ENCODE measurements at places on chromosomes 6 and 20.

- no peak for DNase-seq
Observed at GRCh38 chr6:25635886-25636317, 16.1 kb upstream of the SCGN start.

DNA sequence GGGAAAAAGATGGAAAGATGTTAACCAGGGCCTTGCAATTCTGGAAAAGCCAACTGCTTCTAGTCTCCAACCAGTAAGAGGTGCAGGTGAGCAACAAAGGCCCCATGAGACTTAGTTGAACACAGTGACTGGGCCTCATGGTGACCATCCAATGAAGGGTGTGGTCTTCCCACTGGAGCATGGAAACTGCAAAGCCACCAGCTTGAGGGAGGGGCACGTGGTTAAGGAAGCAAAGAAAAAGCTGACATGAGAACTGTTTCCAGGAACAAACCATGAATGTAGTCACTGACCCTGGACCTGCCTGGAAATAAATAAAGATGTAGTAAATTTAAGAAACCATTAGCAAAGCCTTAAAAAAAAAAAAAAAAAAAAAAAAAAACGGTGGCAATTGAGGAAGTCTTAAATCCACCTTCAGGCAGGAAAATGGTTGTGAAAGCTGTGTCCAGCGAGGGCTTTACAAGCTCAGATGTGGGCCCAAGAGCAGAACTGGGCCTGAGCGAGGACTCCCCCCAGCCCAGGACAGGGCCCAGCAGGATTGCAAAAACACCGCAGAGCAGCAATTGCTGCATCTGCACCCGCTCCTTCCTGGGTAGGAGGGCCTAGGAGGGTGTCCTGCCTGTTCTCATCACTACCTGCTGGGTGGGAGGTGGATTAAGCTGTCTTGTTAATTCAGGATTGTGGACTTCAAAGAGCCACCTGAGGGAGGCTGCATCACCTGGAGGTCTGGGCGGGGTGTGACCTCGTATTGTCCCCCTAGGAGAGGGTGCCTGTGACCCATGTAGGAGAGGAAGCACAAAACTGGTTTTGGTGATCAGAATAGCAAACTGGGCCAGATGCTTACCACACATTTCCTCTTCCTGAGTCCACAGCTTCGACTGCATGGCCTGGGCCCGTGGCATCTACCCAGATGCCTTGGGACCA, 10.3 kb downstream of the GFRA4 start:
- no peak for DNase-seq

DNA sequence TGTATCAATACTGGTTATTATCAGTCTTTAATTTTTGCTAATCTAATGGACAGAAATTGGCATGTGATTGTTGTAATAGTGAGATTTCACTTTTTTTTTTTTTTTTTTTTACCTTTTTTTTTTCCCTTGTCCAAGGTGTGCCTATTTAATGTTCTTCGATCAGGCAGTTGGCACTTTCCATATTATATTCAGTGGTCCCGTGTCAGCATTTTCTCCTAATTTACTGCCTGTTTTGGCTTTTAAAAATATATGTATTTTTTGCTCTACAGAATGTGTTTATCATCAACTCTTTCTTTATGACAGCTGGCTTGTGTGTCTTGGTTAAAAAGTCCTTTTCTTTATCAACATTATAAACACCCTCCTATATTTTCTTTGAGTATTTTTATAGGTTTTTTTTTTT, 39.4 kb downstream of the CDYL start:
- no peak for DNase-seq

- no peak for DNase-seq
Observed at GRCh38 chr20:62570897-62571668, 71.2 kb upstream of the SLCO4A1 start.

DNA sequence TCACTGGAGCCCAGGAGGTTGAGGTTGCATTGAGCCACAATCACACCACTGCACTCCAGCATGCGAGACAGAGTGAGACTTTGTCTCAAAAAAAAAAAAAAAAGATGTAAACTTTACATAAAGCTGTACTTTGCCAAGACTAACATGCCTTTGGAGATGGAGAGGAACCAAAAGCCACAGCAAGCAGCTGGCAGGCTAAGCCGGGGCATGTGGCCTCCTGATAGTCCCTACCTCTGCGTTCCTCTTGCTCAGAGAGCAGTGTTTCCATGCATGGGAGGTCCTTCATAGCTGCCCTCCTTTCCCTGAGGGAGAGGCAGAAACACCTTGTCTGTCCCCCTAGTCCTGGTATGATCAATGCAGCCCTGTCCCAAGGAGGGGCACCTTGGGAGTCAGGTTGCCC, 35.2 kb downstream of the SPATA2 start:
- no peak for DNase-seq

- DNase-seq = no peak
Observed at GRCh38 chr20:40770564-40771307, 81.7 kb upstream of the MAFB start.

GRCh38 chr6:26420688-26421171, 18.7 kb downstream of the BTN3A1 start:
- DNase-seq = no peak

- no peak for DNase-seq
Observed at GRCh38 chr6:42293386-42293977, 75.8 kb upstream of the MRPS10 start.

DNA sequence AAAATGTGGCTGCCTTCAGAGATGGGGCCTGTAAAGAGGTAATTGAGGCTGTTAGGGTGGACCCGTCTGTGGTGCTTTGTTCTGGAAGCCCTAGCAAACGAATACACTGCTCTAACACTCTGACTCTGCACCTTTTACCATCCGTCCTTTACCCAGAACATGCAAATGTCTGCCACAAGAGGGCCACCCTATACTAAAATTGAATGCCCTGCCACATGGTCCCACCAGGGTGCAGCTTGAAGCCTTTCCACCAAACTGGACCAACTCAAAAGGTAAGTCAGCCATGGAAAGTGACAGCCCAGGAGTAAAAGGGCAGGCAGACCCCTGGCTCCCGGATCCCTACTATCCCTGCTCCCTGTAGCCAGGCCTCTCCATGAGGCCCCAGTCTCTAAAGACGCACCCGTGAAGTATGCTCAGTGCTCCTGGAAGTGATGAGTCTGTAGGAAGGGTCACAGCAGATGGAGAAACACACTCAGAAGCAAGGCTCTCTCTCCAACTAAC, 5.8 kb upstream of the BFSP1 start:
- DNase-seq = peak; percentile 42

DNA sequence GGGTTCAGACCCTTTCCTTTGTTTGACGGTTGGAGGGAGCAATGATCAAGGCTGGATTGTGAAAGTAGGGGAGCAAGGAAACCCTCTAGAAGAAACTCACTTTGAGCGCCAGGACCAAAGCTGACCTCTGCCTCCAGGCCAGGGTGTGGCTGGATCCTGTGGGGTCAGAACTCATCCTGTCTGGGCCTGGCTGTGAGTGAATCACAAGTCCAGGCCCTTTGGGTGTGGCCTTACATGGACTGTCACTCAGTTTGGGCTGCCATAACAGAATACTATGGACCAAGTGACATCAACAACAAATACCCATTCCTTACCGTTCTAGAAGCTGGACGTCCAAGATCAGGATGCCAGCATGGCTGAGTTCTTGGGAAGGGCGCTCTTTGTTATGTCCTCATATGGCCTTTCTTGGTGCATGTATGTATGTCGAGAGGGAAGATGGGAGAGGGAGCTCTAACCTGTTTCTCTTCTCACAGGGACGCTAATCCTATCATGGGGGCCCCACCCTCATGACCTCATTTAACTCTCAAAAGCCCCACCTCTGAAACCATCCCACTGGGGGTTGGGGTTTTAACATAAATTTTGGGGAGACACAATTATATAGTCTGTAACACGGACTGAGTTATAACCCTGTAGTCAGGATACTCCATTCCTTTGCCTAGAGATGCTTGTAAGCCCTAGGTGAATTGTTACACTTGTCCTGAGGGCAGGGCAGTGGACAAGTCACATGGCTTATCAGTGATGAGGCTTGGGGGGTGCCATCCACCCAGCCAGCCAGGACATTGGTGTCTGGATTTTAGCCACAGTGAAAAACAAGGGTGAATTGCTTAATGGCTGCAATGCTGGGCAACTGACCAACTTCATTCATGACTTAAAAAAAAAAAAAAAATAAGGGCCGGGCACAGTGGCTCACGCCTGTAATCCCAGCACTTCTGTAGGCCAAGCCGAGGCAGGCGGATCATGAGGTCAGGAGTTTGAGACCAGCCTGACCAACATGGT, 80.0 kb downstream of the TRMT11 start:
- DNase-seq = no peak

DNA sequence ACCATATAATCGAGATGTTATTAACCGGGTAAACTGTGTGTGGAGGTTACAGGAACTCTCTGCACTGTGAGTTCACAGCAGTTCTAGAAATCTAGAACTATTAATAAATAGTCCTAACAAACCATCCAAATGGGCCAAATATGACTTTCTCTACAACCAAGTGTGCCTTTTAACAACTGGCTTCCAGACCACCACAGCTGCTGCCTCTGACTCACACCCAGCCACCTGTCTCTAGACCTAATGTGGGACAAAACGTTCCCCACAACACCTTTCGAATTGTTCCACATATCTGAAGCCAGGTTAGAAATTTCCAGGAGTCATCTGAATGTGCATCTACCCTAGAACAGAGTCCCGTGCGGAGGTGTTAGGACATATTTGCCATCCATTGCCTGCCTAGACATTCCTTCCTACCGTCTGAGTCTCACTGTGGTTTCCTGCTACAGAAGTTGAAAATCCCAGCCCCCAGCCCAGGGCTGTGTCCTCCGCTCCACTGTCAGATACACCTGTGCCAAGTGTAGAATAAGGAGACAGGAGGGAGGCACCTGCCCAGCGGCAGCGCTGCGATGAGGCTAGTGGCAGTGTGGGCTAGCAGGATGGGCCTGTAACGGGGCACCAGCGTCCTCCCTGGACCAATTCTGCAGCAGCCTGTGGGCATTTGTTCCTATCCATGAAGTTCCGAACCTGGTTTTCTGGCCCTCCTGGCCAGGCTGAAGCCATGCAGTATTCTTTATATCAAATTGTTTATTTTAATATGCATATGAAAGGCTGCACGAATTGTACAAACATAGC, 28.5 kb upstream of the MAP3K4 start:
- DNase-seq = no peak

DNA sequence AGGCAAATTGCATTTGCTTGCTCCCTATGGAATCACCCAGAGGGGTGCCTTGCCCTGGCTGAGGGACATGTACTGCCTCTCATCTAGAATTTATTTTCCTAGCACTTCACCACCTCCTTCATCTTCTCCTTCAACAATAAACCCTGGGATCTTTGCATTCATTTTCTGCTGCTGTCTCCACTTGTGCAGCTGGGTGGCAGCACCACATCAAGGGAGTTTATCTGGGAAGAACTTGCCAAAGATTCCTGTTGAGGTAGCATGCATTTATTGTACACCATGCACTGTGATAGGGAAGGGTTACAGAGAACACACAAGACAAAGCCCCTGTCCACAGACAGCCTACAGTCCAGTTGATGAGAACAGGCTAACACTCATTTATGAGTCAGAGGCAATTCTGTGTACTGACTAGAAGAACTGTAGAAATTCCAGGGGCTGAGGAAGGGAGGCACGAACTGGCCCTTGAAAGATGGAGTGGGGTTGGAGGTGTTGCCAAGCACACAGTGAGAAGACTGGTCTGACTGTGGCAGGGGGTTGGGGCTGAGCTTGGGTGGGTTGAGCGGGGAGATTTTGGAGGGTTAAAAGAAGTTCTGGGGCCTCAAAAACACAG, 17.5 kb downstream of the C20orf173 start:
- DNase-seq = no peak

DNA sequence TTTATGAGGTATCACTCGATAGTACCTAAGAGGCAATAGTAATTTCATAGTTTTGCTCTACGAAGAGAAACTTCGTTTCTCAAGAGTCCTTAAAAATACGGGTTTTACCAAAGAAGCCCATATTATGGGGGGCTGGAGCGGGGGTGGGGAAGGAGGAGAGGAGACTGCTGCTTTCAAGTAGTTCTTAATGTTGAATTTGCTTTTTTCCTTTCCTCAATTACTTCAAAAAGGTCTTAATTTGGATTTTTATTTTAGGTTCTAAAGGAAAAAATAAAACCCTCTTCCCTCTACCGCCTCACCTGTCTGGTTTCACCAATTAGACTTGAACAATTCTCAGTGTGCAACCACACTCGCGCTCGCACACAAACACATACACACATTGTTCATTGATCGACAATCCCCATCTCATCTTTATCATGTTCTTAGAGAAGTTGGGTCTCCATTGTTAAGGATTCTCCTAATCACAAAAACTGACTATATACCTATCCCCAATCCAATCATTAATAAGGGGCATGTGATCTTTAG, 97.2 kb downstream of the HFE start:
- DNase-seq = no peak

GRCh38 chr20:63973160-63973479, 3.4 kb upstream of the ZNF512B start:
- no peak for DNase-seq

DNA sequence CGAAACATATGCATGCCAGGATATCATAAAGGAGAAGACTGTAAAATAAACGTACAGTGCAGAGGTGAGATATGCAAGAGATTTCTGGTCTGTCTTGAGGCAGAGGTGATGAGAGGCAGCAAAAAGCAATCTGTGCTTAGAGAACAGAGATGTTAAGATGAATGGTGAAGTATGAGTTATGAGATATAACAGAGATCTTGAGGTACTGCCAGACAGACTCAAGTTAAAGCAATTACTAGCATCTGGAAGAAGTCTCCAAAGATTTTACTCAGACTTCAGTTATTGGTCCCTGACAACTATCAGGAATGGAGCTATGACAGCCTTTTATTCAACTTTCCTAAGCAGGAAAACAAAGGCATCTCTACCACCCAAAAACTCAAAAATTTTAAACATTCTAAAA, 122.8 kb upstream of the DST start:
- no peak for DNase-seq

DNA sequence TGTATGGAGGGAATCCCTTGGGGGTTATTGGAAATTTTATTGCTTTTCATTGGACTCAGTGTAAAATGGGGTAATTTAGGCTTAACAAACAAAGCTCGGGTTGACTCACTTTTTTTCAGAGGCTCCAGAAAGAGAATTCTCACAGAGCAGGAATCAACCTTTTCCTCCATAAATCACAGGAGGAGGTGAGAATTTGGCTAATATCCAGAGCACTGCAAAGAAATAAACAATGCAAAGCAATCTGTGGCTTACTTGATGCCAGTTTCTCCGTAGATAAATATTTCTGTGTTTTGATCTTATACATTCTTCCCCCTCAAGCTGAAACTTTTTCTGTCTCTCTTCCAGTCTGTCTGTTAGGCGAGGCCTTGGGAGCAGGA, 176.6 kb downstream of the TSHZ2 start:
- no peak for DNase-seq

GRCh38 chr6:129748212-129748900, 38.4 kb upstream of the ARHGAP18 start:
- peak; percentile 10 for DNase-seq

- DNase-seq = no peak
Observed at GRCh38 chr6:6331393-6331792, 10.9 kb upstream of the F13A1 start.

Measured in stimulated activated CD8-positive, alpha-beta memory T cell treated with anti-CD3 and anti-CD28 coated beads, Interleukin-4, amount 100 ng/mL, for 24 hours (primary cell).